ENCODE measurements at places on chromosomes 5 and 9.

DNA sequence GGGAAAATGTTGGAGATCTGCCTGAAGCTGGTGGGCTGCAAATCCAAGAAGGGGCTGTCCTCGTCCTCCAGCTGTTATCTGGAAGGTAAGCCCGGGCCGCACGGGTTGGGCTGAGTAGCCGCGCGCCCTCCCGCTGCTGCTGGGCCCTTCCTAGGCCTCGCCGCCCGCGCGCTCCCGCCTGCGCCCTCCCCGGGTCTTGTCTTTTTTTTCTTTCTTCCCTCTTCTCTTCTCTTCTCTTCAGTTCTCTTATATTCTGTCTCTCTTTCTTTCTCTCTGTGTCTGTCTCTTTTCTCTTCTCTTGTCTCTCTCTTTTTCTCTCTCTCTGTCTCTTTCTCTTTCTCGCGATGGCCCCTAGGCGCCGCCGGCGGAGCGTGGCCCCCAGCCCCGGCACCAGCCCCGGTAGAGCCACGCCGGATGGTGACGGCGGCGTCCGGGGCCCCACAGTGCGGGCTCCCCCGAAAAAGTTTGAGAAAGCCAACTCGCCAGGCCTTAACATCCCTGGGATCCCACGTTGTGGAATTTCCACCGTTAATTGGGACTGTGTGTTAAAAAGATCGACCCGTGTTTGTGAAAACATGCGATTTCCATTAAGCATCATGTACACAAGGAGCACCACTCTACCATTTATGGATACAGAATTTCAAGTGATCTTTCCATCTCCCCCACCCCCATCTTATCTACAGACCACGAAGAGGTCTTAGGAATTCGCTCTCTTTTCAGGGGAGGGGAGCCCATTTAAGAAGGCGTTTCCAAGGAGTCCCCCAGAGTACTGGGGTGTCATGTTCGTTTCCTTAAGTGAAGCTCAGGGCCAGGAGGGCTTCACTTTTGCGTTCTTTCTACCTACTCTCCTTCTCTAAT lies 616 bp downstream of the ABL1 start:
- no peak for DNase-seq

DNA sequence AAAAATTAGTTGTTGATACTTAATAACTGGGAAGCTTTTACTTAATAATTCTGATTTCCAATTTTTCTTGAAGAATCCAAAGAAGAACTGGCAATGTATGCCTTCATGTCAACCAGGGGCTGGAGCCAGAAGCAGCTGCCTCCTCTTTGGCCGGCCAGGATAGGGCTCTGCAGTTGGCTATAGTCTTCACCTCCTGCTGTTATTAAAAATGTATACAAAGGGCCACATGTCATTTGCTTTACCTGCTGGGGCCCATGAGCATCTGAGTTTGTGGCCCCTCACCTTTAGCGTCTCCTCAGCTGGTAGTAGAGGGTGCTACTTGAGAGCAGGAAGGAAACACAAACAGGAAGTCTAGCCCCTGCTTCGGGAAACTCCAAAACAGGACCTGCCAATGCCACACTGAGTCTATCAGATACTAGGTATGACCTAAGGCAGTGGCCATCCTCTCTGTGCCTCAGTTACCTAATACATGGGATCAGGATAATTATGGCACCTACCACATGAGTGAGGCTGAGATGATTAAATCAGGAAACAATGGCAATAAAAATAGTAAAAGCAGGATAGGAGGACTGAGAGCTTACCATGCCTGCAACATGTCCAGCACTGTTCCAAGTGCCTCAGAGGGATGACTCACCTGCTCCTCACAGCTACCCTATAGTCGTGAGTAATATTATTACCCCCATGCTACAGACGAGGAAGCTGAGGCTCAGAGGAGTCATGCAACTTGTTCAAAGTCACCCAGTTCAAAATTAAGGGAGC lies 21.3 kb downstream of the CCDC69 start:
- DNase-seq = no peak

- DNase-seq = no peak
These were observed 651 bp downstream of the TRIM23 start for GRCh38 chr5:65623482-65623881.

- DNase-seq = no peak
These were observed 279.9 kb downstream of the NSG2 start for GRCh38 chr5:174325431-174325830.

- DNase-seq = no peak
These were observed 51.9 kb downstream of the TGFBI start for GRCh38 chr5:136080483-136081216.

GRCh38 chr9:114382699-114383520 lies 4.9 kb downstream of the AKNA start:
- peak; percentile 52 for DNase-seq

- DNase-seq = no peak
These were observed 27.7 kb downstream of the WDR36 start for GRCh38 chr5:111119856-111120255.

- no peak for DNase-seq
These were observed 12.8 kb downstream of the DMXL1 start for GRCh38 chr5:119083679-119084078.

- no peak for DNase-seq
These were observed 71.3 kb downstream of the COL5A1 start for GRCh38 chr9:134712926-134713325.

DNA sequence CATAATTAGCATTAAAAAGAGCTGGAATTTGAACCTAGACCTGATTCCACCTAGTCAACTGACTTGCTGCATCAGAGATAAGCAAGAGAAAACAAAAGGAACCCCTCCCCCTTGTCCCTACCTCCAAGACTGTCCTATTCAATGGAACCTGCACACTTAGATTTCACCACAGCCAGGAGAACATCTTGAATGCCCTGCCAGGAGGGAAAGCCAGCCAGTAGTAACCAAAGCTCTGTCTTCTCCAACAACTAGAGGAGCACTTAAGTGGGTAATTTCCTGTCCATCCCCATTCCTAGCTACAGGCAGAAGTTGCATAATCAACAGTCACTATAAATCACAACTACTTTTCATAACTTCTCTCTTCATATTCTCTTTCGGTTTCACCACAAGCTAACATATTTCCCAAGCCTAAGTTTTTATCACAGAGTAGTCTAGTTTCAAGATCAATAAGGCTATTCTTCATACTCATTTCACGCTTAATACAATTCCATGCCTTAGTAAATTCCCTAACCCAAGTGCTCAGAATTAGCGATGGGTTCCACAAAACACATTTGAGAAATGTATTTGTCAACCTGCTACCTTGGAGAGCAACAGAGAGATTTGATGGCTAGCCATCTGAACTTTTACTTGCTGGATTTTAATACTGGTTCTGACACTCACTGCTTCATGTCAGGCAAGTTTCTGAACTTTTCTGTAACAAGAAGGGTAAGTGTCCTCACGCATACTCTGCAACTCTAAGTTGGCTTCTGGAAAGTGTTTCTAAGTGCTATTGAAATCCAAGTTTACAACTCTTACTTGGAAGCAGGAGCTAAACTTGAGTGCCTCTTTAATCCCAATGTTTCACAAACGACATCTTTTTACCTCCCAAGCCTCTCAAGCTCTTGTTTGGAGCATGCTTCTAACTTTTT lies 2.0 kb downstream of the DENND1A start:
- DNase-seq = no peak

DNA sequence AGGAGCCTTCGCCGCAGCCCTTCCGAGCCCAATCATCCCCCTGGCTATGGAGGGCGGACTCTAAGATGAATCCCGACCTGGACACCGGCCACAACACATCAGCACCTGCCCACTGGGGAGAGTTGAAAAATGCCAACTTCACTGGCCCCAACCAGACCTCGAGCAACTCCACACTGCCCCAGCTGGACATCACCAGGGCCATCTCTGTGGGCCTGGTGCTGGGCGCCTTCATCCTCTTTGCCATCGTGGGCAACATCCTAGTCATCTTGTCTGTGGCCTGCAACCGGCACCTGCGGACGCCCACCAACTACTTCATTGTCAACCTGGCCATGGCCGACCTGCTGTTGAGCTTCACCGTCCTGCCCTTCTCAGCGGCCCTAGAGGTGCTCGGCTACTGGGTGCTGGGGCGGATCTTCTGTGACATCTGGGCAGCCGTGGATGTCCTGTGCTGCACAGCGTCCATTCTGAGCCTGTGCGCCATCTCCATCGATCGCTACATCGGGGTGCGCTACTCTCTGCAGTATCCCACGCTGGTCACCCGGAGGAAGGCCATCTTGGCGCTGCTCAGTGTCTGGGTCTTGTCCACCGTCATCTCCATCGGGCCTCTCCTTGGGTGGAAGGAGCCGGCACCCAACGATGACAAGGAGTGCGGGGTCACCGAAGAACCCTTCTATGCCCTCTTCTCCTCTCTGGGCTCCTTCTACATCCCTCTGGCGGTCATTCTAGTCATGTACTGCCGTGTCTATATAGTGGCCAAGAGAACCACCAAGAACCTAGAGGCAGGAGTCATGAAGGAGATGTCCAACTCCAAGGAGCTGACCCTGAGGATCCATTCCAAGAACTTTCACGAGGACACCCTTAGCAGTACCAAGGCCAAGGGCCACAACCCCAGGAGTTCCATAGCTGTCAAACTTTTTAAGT lies 819 bp downstream of the ADRA1B start:
- no peak for DNase-seq

DNA sequence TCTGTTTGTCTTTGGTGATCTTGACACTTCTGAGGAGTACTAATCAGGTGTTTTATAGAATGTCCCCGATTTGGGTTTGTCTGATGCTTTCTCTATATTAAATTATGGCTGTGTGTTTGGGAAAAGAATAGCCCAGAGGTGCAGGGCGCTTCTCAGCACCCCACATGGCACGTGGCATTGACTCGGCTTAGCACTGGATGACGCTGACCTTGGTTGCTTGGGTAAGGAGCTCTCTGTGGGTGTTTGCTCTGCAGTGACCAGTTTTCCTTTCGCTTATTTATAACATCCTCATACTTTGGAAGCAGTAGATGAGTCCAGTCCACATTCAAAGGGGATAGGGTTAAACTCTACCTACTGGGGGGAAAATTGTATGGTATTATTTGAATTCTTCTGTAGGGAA lies 12.5 kb upstream of the FAM120AOS start:
- no peak for DNase-seq

DNA sequence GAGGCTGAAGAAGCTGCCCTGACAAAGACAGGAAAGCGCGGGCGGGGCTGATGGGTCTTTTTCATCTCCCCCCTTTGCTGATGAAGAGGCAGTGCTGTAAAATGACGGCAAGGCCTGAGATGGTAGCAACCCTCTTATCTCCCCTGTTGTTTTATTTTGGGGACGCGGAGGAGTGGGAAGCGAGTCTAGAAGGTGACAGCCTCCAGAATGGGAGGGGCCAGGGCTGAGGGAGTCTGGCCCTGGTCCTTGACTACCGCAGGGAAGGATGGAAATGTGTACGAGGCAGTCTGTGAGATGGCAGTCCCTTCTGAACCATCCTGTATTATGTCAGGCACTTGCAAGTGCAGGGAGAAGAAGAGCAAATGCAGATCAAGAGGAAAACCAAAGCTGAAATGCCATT lies 46.1 kb upstream of the TCERG1 start:
- no peak for DNase-seq

DNA sequence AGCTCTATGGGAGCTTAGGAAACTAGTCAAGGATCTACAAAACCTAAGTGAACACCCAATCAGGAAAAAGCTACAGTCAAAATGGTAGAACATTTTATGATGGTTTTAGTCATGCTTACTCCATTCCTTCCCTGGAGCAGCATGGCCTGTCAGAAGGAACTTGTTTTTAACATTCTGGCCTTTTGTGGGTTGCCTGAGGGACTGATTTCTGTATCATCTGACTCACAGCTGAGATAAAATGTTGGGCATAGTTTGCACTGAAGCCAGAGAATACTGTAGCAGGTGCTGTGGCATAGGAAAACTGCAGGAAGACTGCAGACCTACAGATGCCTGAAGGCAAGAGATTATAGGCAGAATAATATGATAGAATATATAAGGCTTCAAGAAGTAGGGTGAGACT lies 719.6 kb upstream of the GRAMD2B start:
- DNase-seq = no peak

GRCh38 chr9:83445703-83446265 lies 92.4 kb downstream of the FRMD3 start:
- no peak for DNase-seq

DNA sequence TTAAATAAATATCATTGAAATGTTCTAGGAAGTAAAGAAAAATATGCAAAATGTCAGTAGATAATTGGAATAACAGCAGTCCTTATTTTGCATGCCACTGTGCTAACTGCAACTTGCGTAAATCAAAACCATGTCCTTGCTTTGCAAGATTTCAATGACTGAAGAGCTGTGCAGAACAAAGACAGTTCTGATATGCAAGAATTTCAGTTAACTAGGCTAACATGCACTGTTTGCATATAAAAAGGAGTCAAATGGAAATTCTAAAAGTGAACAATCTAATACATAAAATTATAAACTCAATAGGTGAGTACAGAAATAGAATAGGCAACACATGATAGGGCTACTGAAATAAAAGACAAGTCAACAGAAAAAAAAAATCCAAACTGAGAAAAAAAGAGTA lies 1844.6 kb upstream of the NUDT12 start:
- DNase-seq = no peak

DNA sequence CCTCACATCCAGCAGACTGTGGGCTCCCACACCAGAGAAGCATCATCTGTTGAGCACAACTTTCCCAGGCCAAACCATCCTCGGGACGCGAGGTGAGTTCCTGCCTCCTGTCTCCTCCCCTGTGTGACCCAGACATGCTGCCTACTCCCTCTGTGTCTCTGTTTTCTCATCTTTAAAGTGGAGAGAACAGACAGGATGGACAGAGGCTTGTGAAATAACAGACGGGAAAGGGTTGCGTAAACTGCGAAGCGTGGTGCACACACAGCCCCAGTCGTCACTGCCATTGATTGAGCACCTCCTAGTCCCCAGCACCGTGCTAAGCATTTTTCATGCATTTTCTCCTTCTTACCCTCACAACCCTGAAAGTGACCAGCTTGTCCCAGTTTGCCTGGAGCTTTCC lies 52.1 kb upstream of the LMX1B start:
- DNase-seq = no peak

DNA sequence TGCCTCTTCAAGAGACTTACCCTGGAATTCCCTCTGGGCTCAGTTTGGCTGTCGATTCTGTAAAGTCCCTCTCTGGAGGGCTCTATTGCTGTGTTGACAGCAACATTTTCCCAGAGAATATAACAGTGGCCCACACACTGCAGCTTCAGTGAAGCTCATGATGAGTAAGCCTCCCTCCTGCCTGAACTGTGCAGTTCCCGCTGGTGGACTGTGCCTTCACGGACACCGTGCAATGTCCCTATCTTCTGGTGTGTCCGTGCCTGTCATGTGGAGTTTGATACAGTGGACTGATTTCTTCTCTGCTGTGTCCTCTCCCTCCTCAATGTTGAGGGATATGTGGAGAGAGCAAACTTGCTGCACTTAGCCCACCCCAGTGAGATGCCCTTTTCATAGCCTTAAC lies 109.0 kb downstream of the NTRK2 start:
- DNase-seq = no peak
